ENCODE measurements at places on chromosomes 11 and 22. TPM values are rescaled to one million over a fixed set of nuclear protein-coding genes. Genes with fewer than 3 reads are reported as not detected.

GRCh38 chr11:118640332-118641154 lies 33.1 kb downstream of the PHLDB1 start:
- H3K27me3 ChIP-seq: no peaks in the 10 kb centered on the region
- no peak overlapping the region for H3K27ac ChIP-seq
- H3K36me3 ChIP-seq: no peaks in the 10 kb centered on the region
- H3K4me1 ChIP-seq: no peaks in the 10 kb centered on the region
- no peak for DNase-seq

DNA sequence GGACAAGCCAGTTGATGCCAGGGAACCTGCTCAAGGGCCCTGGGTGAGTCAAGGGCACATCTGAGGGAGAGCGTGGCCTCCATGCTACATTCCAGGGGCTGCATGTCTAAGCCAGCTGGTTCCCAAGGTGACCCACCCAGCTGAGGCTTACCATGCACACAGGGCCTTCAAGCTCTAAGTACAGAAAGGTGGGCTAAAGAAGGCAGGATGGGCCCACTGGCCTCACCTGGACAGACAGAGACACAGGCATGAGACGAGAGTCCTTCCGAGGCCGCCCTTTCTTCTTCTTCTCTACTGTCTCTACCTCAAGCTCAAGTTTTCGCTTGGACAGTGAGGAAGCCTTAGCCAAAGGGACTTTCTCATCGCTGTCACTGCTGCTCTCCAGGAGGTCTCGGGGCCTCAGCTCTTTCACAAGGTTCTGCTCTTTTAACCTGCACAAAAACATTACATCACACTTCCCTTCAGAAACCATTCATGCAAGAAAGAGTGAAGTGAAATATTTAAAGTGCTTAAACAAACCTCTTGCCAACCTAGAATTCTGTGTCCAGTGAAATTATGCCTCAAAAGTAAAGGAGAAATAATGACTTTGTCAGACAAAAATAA lies 69.9 kb downstream of the HIRA start:
- no peak for DNase-seq
- no peaks in the 10 kb centered on the region for H3K4me1 ChIP-seq
- no peak overlapping the region for H3K27ac ChIP-seq
- H3K27me3 ChIP-seq: no peaks in the 10 kb centered on the region
- no peaks in the 10 kb centered on the region for H3K36me3 ChIP-seq

GRCh38 chr11:66953081-66953833 lies 4.9 kb downstream of the PC start:
- peak overlapping the region; percentile 20 for H3K27ac ChIP-seq
- DNase-seq: no peak
- H3K4me1 ChIP-seq: peaks cover 12% of the 10 kb centered on the region
- no peaks in the 10 kb centered on the region for H3K36me3 ChIP-seq

DNA sequence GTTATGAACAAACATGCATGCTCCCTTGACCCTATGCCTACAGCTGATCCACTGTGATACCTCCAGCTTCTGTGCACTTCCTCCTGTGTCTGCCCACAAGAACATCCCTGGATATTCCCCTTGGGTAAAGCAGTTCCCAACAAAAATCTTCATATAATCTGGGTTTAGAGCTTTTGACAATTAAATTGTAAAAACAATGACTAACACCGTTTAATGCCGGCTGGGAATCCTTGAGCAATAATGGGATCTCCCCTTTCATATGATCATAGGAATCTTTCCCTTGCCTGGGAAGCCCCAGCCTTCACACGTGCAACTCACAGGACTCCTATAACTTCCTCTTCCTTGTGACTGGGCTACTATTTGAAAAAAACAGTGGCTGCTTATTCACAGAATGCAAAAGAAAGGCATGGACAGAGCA lies 6.3 kb upstream of the ZC3H12C start:
- no peaks in the 10 kb centered on the region for H3K27me3 ChIP-seq
- no peak overlapping the region for H3K27ac ChIP-seq
- no peaks in the 10 kb centered on the region for H3K36me3 ChIP-seq

- DNase-seq: no peak
- H3K27ac ChIP-seq: peak overlapping the region; percentile 60
- no peak overlapping the region for H3K4me3 ChIP-seq
Measured at GRCh38 chr11:64620381-64620971, 29.5 kb downstream of the SLC22A12 start.

Gene MRGPRX3
- not detected for total RNA-seq

Gene FXYD6
- total RNA-seq: 75.4 TPM

Gene GPR83
- total RNA-seq: not detected

Gene UPK3A
- total RNA-seq: not detected
